ENCODE measurements at places on chromosomes 1 and 21. TPM values are rescaled to one million over a fixed set of nuclear protein-coding genes. Genes with fewer than 3 reads are reported as not detected.

SGIP1 gene
- 45.2 TPM for total RNA-seq

OLIG1 gene
- total RNA-seq = 6.1 TPM

MYBPH gene
- not detected for total RNA-seq

ZBTB8B gene
- 15.9 TPM for total RNA-seq

CYP4X1 gene
- total RNA-seq = 18.3 TPM

GRCh38 chr1:44643721-44644334 is 30.5 kb downstream of the TMEM53 start:
- no peak for DNase-seq

DNA sequence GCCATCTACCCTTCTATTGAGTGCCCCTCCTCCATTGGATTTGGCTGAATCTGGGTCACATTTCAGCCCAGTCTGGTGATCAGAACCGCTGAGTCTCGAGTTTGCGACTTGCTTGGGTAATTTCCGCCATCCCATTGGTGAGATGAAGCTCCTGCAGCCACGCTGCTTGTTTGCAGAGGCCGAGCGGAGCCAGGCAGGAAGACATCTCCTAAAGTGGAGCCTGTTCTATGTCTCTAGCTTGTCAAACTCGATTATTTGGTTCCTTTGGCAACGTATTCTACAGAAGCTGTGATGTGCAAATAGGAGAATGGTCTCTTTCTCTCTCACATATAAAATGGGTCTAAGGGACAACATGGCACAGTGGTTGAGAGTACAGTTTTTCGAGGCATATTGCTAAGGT is 206.8 kb upstream of the PLXNA2 start:
- DNase-seq = no peak

- no peak for DNase-seq
These were observed 913 bp upstream of the S1PR1 start for GRCh38 chr1:101235696-101236515.

- no peak for DNase-seq
These were observed 43.7 kb downstream of the BTBD8 start for GRCh38 chr1:92123868-92124267.

All from frontal cortex (tissue), 4 donors.